ENCODE measurements at places on chromosomes 16 and 17.
A peak's percentile ranks its signal among the peaks of the same experiment; 100 is the strongest.

DNA sequence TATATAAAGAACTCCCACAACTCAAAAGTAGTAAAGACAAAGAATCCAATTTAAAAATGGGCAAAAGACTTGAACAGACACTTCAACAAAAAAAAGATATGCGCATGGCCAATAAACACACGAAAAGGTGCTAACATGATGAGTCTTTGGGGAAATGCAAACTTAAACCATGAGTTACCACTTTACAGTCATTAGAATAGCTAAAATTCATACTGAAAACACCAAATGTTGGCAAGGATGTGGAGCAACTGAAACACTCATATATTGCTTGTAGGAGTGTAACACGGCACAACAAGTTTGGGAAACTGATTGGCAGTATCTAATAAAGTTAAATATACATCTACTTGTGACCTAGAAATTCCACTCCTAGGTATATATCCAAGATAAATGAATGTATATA lies 3.0 kb upstream of the PIK3R5 start:
- no peak for DNase-seq

GRCh38 chr17:9472094-9472493 lies 103.5 kb downstream of the STX8 start:
- no peak for DNase-seq

DNA sequence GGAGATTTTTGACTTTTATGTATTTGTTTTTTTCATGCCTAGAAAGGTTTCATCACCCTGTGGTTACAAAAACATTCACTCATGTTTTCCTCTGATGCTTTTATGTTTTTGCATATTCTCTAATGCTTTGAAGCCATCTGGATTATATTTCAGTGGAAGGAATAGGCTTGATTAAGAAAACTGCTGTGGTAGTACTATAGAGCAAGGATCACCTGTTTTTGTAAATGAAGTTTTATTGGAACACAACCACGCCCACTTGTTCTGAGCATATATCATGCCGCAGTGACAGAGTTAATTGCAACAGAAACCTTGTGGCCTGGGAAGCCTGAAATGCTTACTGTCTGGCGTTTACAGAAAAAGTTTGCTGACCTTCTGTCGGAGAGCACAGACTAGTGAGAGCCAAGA lies 11.5 kb downstream of the COX10 start:
- no peak for DNase-seq

GRCh38 chr17:68776451-68776850 lies 175.3 kb upstream of the FAM20A start:
- DNase-seq: no peak

DNA sequence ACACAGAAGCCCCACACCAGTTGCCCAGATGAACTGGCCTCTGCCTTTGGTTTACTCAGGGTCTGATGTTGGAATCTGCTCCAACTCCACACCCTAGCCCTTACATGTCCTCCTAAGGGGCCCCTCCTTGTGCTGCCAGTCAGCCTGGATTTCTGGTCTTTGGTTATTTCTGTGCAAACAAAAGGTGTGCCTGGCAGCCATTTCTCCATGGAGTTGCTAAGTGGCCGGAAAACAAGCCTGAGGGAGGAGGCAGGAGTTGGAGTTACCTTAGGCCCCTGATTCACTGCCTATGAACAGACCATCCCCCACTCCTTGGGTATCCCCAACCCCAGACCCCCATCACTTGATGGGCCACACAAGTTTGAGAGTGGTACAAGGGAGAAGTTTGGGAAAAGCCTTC lies 4.4 kb upstream of the ALKBH5 start:
- no peak for DNase-seq

- no peak for DNase-seq
Measured at GRCh38 chr16:89915303-89916232, 3.1 kb upstream of the MC1R start.

- no peak for DNase-seq
Measured at GRCh38 chr17:538181-538973, 176.3 kb downstream of the VPS53 start.

DNA sequence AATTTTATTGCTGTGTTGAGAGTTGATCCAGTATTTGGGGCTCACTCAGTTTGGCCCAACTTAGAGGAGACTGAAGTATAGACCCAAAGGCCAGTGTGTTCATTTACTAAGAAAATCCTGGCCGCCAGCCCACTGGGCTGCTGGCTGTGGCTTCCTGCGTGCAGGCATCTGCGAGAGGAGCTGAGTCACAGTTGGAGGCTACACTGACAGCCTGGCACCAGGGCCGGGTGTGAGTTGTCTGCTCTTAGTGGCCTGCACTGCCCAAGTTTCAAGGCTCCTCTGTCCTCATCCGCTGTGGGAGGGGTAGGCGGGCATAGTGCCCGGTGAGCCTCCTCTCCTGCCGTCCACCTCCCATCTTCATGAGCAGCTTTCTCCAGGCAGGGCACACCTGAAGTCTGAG lies 54.2 kb downstream of the PLD6 start:
- peak; percentile 73 for DNase-seq

DNA sequence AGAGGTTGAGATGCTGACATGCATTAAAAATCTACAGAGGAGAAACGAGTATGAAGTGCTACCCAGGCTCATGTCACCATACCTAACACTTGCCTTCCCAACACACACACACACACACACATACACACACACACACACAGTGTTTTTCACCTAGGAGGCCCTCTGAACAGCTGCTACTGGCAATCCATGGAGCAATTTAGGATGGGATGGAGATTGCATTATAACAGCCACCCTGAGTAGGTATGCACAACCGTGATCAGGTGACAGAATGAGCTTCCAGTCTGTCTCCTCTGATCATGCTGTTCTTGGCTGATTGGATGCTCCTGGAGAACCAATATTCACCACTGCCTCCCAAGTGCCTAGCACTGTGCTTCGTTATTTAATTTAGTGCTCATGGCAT lies 528.5 kb upstream of the CDH5 start:
- DNase-seq: no peak

DNA sequence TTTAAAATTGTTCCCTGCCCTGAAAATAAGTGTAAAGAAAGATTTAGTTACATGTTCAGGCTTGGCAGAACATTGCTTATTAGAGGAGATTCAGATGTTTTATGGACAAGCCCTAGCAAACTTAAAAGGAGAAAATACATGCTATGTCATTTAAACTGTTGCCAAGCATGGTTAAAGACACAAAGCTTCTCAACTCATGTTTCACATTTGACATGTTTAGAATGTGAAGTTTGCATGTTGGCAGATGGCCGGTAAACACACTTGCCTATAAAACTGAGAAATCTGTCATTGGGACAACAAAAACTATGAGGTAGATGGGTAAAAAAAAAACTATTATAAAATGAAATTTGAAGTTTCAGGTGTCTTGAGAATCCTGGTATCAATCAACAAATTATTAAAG lies 5.8 kb downstream of the KRTAP29-1 start:
- DNase-seq: no peak

DNA sequence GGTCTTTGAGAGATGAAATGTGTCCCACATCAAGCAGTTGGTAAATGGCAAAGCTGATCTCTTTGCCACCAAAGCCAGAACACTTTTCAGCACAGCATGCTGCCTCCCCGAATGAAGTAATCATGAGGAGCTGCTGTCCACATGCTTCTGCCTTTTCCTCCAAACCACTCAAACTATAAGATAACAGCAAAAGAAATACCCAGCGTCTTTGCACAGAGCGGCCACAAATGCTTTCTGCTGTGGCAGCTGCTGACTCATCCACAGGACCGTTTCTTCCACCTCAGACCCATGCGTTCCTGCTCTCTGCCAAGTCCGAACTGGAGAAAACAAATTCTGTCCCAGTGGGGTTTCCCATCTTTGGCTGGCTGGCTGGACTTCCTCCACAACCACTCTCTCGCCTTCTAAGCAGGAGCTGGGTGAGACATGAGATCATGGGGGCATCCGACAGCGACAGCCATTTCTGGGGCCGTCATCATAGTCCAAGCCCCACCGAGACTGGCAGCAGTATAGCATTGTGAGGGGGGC lies 27.1 kb downstream of the TBC1D3B start:
- peak; percentile 87 for DNase-seq

GRCh38 chr17:82943751-82944150 lies 103.9 kb upstream of the ZNF750 start:
- DNase-seq: no peak

- DNase-seq: no peak
Measured at GRCh38 chr17:60102632-60103096, 23.9 kb upstream of the HEATR6 start.

- DNase-seq: no peak
Measured at GRCh38 chr16:71995038-71995437, 5.2 kb downstream of the PKD1L3 start.

DNA sequence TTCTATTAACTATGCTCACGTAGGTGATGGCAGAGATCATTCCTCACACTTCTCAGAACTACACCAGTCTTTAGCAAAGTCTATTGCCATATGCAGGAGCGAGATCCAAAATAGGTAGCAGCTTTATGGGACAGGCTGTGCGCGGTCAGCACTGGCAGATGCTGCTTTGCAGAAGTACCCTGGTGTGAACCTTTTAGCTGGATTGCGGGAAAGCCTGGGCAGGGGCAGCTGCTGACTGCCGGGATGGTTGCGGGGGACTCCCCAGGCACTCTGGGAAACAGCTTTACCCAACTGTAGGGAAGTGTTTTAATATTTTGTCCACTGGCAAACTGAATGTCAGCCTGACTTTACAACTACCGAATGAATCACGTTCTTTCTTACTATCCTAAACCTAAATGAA lies 251.3 kb downstream of the HS3ST3A1 start:
- no peak for DNase-seq

- DNase-seq: no peak
Measured at GRCh38 chr16:59905606-59906005, 1171.5 kb upstream of the GOT2 start.

DNA sequence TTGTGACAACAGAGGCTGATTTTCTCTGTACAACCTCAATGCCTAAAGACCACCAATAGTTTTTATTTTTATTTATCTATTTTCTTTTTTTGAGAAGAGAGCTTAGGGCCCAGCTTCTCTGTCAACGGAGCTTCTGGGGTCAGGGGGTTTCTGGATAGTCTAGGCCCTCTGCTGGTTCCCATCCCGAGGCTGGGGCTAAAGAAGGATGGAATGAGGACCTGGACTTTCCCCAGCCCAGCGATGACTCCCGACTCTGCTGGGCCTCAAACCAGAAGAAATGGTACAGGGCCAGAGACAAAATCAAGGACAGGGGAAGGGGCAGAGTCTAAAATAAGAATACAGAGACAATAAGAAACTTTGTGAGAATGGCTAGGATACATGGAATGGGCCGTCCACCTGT lies 5.7 kb upstream of the TSPOAP1 start:
- no peak for DNase-seq
